ENCODE measurements at places on chromosomes 6 and 20.

DNA sequence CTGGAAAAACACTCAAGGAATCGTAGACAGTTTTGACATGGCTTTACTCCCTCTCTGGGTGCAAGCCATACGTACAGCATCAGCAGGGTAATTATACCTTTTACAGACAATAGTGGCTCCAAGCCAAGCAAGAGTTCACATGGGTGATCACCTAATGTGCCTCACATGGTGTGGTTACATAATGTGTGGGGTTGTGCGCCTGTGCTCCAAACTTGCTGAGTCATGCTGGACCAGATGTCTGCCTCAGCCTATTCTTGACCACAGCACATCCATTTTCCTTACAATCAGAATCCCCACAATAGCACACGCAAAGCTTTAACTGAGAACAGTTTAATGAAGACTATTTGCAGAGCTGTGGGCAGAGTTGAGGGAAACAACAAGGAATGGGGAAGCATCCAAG is 74.5 kb downstream of the ALDH8A1 start:
- DNase-seq: no peak

- no peak for DNase-seq
Observed at GRCh38 chr20:53493311-53493857, 100.3 kb downstream of the ZNF217 start.

DNA sequence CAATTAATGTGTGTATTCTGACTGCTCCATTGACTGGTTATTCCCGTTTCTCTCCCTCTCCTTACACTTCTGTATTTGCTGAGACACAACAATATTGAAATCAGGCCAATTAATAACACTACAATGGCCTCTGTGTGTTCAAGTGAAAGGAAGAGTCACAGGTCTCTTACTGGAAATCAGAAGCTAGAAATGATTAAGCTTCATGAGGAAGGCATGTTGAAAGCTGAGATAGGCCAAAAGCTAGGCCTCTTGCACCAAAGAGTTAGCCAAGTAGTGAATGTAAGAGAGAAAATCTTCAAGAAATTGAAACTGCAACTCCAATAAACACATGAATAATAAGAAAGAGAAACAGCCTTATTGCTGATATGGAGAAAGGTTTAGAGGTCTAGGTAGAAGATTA is 489.5 kb upstream of the CITED2 start:
- no peak for DNase-seq

- DNase-seq: no peak
Observed at GRCh38 chr20:20606881-20607280, 105.6 kb downstream of the RALGAPA2 start.

- DNase-seq: no peak
Observed at GRCh38 chr6:113909224-113909856, 52.2 kb downstream of the MARCKS start.

- no peak for DNase-seq
Observed at GRCh38 chr20:64146936-64147477, 17.2 kb upstream of the MYT1 start.

GRCh38 chr6:19804205-19805128 is 32.7 kb upstream of the ID4 start:
- no peak for DNase-seq

- no peak for DNase-seq
Observed at GRCh38 chr6:159876242-159876641, 14.5 kb upstream of the MAS1 start.

DNA sequence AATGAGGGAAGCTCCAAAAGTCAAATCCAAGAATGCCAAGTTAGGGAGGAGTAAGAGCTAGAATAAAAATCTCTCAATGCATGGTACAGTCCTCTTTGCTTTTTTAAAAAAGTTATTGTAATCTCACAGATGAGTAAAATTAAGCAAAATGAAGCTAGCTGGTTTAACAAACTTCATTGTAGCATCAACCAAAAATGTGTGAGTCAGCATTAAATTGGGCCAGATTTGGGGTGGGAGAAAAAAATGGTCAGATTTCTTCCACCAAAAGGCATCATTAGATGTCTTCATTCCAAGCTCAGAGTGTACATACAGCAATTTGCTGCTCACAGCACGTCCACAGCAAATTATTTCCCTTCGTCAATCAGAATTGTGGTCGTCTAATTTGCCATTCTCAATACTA is 441.5 kb upstream of the FLRT3 start:
- no peak for DNase-seq

- no peak for DNase-seq
Observed at GRCh38 chr6:11349880-11350279, 117.4 kb upstream of the NEDD9 start.

GRCh38 chr6:21061892-21062291 is 527.6 kb downstream of the CDKAL1 start:
- DNase-seq: no peak

GRCh38 chr6:38432479-38432878 is 207.2 kb downstream of the BTBD9 start:
- no peak for DNase-seq

DNA sequence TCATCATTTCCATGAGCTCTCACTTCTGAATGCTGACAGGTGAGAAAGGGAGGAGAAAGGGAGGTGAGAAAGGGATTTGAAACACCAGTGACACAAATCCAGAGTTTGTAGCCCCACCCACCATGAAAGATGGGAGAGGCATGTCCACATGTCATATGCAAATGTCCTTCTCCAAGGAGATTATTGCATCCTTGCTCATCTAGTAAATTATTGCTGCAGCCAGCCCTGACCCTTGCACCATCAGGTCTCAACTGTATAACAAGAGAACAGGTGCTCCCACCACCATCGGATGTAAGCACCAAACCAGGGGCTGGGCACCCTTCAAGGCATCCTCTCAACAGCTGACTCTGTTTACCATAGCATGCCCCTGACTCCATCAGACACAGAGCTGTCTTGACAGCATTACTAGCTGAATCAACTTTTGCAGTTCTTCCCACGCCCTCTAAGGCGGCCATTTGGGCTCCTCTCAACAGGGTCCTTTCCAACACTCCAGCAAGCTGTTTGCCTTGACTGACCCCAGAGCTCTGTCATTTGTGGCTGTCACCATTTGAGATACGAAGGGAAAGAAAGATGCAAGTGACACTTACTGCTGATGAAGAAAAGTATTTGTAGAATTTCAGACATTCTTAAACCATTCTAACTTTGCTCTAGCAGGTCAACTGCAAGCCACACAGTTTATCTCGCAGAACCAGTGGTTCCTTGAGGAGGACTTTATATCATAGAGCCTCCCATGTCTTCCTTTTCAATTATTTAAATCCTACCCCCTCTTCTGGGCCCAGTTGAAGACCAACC is 14.2 kb downstream of the GFOD1 start:
- DNase-seq: no peak

DNA sequence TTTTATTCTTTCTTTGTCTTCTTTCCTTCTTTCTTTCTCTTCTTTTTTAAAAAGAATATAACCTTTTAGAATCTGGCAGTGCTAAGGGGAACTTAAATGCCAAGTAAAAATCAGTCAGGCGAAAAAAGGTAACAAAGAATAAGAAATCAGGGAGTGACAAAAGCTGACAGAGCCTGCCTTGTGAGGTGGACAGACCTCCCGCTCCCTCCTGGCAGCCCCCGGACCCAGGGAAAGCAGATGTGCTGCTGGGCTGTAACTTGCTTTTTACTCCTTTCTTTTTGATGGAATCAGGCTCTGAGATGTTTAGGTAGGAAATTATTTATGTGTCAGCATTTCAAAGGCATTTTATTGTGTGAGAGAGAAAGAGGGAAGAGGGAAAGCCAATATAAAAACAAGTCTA is 95.5 kb upstream of the TRAF3IP2 start:
- no peak for DNase-seq

DNA sequence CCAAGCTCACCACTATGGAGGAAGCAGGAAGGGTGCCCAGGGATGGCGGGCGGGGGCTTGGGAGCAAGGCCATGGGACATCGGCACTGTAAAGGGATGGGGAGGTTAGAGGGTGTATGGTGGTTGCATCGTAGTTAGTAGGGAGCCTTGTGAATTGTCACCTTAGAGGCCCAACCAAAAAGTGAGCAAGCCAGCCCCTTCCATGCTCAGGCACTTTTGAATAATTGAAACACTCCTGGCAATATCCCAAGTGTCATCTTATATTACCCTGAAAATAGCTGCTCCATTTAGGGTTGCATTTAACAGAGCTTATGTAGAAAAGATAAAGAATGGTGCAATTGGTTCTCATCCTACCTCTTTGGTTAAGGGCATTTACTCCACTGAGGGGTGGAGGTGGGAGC is 169.2 kb downstream of the SAMD5 start:
- no peak for DNase-seq

DNA sequence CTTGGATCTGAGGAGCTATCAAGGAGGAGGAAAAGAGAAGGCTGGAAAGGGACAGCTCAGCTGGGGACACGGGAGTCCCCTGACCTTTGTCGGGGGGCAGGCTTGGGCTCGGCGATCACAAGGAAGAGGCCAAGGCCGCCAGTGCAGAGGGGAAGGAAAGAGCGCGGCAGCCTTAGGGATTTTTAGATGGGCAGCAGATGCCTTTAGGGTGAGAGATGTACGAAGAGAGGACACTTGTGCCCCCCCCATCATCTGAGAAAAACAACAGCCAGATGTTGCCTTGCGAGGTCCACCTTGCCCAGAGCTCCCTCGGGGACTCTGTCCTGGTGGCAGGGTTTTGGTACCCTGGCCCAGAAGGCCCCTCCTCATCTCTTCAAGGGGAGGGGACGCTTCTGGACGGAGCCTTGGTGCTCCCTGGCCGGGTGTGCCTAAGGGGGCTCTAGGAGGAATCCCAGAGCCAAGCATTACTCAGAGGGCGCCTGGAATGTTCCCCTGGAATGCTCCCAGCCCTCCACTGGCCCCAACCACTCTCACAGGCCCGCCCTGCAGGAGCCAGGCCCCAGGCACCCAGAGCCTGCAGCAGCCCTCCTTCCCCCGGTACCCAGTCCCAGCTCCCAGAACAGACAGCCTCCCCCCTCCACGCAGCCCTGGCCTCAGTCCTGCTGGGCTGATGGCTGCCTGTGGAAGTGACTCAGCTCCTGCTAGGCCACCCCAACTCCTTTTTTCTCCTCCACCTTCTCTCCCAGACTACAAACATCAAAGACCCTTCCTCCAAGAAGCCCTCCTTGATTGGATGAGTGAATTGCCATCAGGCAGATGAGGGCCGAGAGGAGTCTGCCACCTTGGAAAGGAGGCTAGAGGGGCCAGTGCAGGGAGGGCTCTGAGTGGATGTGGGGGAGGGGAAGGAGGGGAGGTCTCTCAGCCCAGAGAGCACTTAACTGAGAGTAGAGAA is 1.8 kb downstream of the ADAM33 start:
- DNase-seq: no peak

GRCh38 chr20:10652185-10652584 is 21.6 kb downstream of the JAG1 start:
- DNase-seq: no peak

DNA sequence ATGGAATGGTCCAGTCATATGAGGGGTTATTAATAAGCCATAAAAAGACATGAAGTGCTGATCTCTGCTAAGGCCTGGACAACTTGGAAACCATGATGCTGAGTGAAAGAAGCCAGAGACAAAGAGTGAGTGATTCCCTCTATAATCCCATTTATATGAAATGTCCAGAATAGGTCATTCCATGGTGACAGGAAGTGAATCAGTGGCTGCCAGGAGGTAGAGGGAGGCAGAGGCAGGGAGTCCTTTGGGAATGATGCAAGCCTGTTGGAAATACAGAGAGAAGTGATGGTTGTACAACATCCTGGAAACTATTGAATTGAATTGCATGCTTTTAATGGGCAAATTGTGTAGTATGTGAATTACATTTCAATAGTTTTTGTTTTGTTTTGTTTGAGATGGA is 26.4 kb downstream of the ANKRD60 start:
- DNase-seq: no peak

- no peak for DNase-seq
Observed at GRCh38 chr6:108746366-108746765, 101.9 kb upstream of the ARMC2 start.

GRCh38 chr20:38842026-38842425 is 36.5 kb downstream of the PPP1R16B start:
- DNase-seq: no peak

GRCh38 chr20:38969708-38970107 is 7.6 kb downstream of the DHX35 start:
- DNase-seq: no peak

- DNase-seq: no peak
Observed at GRCh38 chr6:169940481-169941271, 189.3 kb downstream of the ERMARD start.

GRCh38 chr20:23509247-23509913 is 18.5 kb downstream of the CST8 start:
- DNase-seq: no peak

GRCh38 chr20:35726842-35727711 is 15.0 kb downstream of the RBM39 start:
- DNase-seq: no peak

GRCh38 chr20:43844778-43845614 is 69.7 kb upstream of the TOX2 start:
- no peak for DNase-seq

DNA sequence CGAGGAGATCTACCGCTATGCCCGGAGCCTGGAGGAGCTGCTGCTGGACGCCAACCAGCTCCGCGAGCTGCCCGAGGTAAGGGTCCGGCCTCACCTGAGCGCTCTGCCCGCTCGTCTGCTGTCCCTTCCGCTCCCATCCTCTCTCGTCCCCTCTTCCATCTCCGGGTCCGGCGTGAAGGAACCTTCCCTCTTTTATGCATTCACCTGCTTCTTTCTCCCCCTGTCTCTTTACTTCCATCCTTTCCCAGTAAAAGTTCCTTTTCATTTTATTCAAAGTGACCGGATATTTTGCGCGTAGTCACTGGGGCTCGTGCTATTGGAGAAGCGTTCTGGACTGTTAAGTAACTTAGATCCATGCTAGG is 516 bp downstream of the LRRC1 start:
- DNase-seq: no peak

DNA sequence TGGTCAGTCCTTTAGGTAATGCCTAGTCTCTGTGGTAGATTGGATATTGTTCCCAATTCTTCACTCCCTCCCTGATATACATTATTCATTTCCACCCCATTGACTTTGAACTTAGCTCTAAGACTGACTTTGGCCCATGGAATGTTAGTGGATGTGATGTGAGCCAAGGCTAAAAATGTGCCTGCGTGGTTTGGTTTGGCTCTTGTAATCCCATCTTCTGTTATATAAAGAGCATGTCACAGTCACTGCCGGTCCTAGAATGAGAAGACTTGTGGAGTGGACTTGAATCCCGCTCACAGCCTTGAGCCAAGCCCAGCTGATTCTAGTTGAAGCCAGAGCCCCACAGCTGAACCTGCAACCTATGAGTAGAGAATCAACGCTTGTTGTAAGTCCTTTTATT is 23.6 kb upstream of the DNAAF9 start:
- DNase-seq: no peak

- no peak for DNase-seq
Observed at GRCh38 chr6:137552146-137552545, 58.0 kb upstream of the OLIG3 start.

- DNase-seq: no peak
Observed at GRCh38 chr20:62704341-62704948, 4.2 kb upstream of the NTSR1 start.

DNA sequence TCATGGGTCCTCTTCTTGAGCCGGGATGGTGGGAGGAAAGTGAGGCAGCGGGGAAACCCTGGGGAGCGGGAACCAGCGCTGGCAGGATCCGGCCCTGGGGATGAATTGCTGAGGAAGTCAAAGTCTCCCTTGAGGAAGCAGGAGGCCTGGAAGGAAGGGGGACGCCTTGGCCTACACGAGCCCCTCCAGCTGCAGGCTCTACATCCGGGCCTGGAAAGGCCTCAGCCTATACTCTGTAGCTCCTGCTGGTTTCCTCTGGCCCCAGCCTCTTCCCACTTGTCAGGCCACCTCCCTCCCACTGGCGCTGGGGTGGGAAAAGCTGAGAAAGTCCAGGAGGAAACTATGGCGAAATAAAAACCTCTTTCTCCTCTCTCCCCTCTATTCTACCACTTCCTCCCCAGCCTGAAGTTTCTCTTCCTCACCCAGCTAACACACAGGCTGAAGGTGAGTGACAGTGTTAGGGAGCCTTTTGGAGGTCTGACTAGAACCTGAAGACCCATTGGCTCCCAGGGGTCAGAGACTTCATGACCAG is 14.9 kb downstream of the TREML2 start:
- DNase-seq: no peak
